Caki2 (cell line): ENCODE measurements at places on chromosomes 7 and 10.

- DNase-seq = no peak
Measured at GRCh38 chr7:33248671-33249070, 119.3 kb downstream of the BBS9 start.

GRCh38 chr7:157401567-157402387, 65.0 kb downstream of the DNAJB6 start:
- no peak for DNase-seq

GRCh38 chr7:130894146-130894908, 160.3 kb upstream of the KLF14 start:
- DNase-seq = peak; percentile 84

DNA sequence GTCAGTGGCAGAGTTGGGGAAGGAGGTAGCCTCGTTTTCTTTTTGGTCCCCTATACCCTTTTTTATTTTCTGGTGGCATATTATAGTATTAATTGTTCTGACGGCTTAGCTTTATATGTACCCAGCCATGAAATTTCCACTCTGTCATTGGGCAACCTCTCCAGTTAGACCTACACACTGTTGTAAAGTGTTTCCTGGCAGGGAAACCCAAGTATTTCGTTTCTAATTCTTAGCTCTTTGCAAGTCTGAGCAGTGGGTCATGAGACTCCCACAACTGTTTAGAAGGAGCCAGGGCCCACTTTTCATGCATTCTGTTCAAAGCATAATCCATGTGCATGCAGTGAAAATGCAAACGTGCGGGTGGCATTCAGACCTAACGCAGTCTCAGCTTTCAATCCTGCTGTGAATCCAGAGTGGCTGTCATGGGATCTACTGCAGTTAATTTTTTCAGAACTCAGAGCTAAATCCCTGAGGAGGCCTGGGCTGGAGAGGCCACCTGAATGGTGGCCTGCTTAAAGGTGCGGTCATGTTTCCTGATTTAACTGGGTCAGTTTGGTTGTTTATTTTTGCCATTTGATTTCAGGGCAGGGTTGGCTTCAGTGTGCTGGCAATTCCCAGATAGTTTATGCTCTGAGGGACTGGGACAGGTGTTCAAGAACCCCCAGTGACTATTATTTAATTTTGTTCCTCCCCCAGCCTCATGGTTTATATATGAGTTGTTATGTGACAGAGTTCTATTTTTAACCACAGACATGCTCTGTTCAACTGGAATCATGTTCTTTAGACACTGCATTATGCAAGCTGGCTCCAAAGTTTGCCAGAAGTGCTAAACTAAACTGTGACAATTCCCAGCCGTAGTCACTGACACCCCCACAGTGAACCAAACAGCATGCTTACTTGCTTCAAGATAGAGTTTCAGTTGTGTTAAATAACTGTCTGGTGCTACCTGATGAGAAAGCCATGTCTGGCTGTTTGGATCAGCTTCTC, 27.4 kb upstream of the SYPL1 start:
- no peak for DNase-seq

DNA sequence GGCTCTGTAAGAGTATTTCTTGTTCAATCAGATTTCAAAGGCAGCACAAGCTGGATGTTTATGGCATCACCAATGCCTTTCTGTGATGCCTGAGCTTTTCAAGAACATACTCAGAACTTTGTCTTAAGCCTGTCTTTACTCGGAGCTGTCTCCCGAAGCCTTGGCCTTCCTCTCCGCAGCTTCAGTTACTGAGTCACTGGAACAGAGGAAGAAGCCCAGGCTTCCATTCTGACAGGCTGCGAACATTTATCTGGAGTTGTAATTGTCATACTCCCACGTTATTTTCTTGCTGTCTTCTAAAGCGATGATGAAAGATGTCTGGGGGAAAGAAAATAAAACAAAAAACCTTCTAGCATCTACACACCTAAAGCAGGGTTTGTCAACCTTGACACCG, 43.9 kb downstream of the GRK5 start:
- no peak for DNase-seq

DNA sequence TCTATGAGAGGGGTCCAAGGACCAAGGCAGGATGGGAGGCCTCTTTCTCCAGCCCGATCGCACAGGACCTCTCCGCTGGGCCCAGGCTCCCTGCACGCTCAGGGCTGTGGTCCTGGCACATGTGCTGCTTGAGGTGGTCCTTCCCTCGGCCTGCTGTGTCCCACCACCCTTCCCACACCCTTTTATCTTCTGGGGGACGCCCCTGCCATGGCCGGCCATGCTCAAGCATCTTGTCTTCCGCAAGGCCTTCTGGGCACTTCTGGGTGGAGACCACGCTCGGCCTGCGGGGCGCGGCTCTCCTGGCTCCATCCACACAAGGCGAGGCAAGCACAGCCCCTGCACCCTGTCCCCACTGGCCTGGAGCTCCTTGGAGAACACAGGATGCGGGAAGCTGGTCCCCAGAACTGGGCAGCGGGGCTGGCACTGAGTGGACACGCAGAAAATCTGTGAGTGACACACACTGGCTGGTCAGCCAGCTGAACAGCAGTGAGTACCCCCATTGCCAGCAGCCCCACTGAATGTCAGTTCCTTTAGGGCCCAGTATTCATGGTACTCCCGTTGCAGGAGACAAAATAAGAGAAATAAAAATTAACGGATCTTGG, 115.9 kb downstream of the TCERG1L start:
- no peak for DNase-seq

- no peak for DNase-seq
Measured at GRCh38 chr10:131450216-131450765, 138.8 kb upstream of the TCERG1L start.

- no peak for DNase-seq
Measured at GRCh38 chr10:13773043-13773442, 186.3 kb downstream of the PRPF18 start.

- DNase-seq = no peak
Measured at GRCh38 chr7:42448901-42449300, 211.9 kb upstream of the GLI3 start.

GRCh38 chr10:75911426-75911825, 480.0 kb downstream of the LRMDA start:
- DNase-seq = no peak

GRCh38 chr7:155213955-155214740, 83.5 kb upstream of the INSIG1 start:
- no peak for DNase-seq

DNA sequence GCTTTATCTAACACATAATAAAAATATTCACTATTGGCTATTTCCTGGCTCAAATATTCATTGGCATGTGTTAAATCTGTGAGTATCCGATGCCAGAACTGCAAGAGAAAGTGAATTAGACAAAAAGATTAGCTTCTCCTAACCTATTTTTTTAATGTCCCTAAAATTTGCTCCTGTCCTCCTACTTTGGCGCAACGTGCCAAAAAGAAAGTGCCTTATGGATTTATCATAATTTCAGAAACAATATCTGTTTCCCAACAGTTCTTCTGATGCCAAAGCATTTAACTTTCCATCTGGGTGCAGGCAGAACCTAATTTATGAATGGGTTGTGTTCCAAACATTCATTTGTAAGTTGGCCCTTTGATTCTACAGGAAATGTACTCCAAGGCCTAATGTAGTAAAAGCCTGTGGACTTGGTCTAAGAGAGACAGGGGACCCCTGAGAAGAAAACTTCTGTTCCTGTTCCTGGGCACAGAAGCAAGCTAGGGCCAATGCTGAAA, 15.4 kb downstream of the PIP4K2A start:
- DNase-seq = no peak

DNA sequence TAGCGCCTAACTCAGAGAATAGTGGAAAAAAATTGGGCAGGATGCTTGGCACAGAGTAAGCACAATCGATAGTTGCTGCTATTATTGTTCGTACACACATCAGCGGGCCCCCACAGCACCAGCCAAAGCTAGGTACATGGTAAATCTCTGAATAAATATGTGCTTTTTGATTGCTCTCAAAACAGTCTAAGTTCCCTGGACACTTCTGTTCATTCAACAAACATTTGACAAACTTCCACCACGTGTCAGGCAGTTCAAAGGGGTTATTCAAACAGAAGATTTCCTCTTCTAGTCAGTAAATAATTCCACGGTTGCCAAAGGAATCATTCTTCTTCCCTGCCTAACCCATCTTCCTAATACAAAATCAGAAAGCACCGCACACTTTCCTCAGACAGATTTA, 150.8 kb downstream of the DGKI start:
- DNase-seq = no peak

- DNase-seq = peak; percentile 31
Measured at GRCh38 chr7:121504482-121504881, 108.4 kb upstream of the FAM3C start.

DNA sequence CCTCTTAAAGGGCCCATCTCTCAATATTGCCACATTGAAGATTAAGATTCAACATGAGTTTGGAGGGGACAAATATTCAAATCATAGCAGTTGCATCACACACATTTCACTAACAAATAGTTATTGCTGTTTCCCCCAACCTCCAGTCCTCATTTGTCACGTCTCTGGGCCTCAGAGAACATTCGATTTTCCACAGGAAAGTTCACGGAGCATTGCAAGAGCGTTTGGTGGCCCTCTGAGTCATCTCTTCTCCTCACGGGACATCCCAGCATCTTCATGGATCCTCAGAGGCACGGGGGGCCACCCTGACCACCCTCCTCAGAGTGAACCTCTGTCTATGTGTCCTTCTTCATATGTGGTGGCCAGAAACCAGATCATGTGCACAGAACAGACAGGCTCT, 50.3 kb upstream of the CHST15 start:
- no peak for DNase-seq

GRCh38 chr7:14480281-14480680, 422.3 kb downstream of the DGKB start:
- no peak for DNase-seq

GRCh38 chr7:3548815-3549214, 247.8 kb downstream of the SDK1 start:
- no peak for DNase-seq

DNA sequence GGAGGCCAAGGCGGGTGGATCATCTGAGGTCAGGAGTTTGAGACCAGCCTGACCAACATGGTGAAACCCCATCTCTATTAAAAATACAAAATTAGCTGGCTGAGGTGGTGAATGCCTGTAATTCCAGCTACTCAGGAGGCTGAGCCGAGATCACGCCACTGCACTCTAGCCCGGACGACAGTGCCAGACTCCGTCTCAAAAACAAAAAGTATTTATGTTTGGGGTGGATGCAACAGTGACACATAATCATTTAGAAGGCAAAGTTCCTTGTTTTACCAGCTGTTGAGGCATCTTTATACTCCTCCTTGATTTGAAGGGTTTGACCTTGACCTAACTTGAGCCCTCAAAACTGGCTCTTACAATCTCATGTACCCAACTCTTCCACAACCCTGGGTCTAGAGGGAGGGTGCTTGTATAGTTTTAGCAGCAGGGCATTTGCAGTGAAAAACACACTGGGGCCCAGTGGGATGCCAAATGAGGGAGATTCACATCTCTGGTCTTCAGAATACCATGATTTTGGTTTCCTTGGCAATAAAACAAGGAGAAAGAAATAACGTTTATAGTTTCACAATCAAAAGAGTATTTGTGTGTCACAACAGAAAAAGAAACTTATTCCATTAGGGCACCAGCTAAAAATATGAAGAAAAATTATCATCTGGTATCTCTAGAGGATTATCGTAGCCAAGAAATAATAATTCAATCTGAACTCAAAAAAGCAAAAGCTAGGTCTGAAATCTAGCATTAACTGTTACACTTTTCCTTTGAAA, 14.2 kb upstream of the TMEM254 start:
- no peak for DNase-seq

DNA sequence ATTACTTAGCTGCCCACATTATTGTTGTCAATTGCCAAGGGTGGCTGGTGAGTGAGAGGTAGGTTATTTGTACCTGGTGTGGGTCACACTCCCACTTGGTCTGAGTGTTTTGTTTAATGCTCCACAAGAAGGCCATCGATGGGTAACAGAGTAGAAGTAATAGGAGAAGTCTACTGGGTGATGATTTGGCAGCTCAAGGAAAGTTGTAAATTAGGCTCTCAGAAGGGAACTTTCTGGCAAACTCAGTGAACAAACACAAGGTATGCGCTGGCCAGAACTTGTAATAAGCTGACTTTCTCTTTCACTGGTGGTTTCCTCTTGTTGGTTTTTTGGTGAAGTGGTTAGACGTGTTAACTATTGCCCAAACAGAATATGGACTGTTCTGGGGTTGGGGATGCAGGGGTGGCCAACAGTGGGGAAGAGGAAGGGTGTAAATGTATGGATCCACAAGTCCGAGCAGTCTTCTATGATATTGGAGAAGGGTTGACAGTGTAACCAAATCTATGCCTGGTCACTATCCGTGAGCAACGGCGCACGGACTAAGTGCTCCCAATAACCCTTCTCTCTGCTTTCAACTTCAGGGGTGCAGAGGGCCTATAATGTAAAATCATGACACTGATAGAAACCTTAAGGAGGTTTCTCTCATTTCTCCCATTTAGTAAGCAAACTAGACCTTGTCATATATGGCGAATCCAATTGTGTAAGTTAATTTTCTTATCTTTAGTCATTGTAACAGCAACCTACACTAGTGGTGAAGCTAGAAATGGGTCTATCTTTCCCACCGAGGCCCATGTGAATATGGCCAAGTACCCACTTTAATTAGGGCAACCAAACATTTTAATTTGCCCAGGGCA, 212.8 kb downstream of the PTEN start:
- DNase-seq = no peak

DNA sequence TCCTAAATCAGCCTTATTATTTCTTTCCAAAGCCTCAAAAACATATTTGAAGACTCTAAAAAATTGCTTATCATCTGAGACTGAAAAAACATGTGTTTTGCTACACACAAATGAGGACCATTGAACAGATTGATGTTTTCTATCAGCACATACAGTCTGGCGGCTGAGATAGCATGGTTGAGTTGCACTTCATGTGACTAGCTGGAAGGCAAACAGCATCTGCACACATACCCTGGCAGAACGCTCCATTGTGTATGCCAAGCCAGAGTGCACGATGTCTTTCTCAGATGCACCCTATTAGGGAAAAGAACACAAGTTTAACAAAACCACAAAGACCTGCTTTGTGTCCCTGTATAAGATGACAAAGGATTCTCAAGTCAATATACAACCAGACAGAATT, 33.0 kb downstream of the FAM25A start:
- no peak for DNase-seq

- DNase-seq = no peak
Measured at GRCh38 chr7:88217675-88218428, 2.0 kb downstream of the SRI start.

- peak; percentile 35 for DNase-seq
Measured at GRCh38 chr10:97683556-97684367, 3.3 kb downstream of the AVPI1 start.
